ENCODE measurements at places on chromosomes 7 and 10.

GRCh38 chr7:66138994-66139752 lies 24.5 kb downstream of the CRCP start:
- DNase-seq, result no peak

GRCh38 chr7:18177129-18177814 lies 149.6 kb upstream of the PRPS1L1 start:
- DNase-seq, result no peak

DNA sequence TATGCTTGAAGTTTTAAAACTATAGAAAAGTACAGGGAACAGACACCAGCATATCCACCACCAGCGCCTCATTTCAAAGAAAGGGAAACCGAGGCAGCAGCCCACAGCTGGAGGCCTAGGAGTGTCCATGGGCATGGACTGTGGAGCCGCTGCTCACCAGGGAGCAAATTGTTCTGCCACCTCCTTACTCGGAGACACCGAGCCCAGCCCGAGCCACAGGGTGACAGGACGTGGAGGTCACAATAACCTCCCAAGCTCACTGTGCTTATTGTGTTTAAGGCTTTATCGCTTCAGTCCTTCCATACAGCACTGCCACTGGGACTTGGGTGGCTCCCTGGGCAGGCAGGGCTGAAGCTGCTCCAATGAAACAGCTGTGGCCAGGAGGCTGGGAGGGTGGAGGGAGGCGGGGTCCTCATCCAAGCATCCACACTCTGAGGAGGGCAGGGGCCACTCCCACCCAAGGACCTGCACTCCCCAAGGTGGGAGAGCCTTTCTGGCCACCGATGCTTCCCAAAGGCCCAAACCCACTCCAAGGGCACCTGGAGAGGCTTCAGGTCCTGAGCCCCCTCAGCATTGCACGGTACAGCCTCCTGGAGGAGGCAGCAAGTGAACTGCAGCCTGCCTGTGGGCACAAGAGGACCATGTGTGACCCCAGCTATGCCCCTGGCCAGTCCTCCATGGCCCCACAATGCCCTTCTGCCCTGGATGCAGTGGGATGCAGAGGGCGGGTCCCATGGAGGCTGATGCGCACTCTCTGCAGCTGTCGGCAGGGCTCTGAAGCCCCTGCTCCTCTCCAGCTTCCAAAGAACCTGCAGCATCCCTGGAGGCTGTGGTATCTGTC lies 38.7 kb upstream of the RET start:
- DNase-seq, result no peak

- DNase-seq, result peak; percentile 88
Observed at GRCh38 chr7:36986948-36987724, 262.8 kb upstream of the AOAH start.

Measured in aorta (tissue), 5 donors.